Activated CD8-positive, alpha-beta memory T cell treated with anti-CD3 and anti-CD28 coated beads for 4 hours (primary cell): ENCODE measurements at places on chromosomes 16 and 17.

DNA sequence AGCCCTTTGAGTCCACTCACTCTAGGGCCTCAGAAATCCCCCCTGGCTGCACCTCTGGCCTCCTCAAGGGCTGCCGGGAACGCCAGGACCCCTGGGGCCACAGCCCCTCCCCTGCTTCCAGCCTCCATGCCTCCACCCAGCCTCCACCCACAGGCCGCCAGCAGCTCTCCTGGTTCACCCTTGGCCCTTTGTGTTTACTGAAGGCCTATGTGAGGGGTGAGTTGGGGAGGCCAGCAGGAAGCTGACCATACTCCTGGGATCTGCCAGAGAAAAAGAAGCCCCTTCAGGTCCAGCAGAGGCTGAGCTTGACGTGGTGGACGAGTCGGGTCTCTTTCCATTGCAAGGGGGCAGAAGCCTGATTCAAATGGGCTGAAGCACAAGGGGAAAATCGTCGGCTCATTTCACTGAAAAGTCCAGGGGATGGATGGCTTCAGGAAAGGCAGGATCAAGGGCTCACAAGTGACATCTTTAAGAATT, 18.3 kb upstream of the ATP2A3 start:
- no peak for DNase-seq

DNA sequence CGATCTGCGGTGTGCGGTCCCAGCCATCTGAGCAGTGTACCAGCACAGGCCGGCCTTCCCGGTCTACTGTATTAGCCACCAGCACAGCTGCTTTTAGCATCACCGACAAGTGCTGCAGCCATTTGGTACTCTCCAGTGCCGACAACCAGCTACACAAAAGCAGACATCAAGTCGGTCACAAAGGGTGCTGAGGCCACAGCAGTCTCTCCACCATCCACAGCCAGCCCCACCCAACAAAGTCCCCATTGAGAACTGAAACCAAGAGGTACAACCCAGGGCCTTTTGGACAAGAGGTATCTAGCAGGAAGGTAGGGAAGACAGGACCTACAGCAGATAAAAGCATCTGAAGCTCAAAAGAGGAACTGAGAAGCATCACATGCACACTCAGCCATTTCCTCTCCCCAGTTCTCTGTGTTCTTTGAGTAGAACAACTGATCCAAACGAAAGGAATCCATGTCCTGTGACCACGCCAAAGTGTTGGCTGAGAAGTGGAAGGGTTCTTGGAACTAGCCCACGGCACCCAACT, 9.5 kb downstream of the MTMR4 start:
- no peak for DNase-seq

DNA sequence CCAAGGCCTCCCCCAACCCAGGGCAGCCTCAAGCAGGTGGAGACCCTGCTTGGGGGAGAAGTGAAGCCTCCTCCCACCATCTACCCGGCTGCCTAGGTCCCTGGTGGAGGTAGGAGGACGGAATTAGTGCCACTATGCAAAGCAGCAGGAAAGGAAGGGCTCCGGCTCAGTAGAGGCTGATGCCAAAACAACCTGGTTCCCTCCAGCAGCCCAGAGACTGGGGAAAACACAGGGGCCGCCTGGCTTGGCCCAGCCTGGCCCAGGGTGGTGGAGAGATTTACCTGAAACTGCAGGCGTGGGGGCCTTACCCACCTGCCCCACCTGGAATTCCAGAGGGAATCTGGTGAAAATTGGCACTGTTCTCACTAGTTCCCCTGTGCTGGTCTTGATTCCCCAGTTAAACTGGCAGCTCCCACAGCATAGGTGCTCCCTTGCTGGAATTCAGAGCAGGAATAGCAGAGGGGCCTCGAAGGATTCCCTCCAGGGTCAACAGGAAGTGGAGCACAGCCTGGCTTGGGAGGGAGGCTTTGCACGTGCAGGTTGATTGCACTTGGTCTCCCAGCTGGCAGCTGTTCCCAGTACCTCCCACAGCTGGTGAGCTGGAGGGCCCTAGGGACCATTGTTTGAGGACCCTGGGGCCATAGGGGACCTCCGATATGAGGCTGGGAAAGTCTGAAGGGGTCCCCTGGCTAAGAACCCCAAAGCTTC, 4.5 kb downstream of the CD79B start:
- no peak for DNase-seq

GRCh38 chr17:45646288-45646988, 137.7 kb upstream of the CRHR1 start:
- DNase-seq: no peak

DNA sequence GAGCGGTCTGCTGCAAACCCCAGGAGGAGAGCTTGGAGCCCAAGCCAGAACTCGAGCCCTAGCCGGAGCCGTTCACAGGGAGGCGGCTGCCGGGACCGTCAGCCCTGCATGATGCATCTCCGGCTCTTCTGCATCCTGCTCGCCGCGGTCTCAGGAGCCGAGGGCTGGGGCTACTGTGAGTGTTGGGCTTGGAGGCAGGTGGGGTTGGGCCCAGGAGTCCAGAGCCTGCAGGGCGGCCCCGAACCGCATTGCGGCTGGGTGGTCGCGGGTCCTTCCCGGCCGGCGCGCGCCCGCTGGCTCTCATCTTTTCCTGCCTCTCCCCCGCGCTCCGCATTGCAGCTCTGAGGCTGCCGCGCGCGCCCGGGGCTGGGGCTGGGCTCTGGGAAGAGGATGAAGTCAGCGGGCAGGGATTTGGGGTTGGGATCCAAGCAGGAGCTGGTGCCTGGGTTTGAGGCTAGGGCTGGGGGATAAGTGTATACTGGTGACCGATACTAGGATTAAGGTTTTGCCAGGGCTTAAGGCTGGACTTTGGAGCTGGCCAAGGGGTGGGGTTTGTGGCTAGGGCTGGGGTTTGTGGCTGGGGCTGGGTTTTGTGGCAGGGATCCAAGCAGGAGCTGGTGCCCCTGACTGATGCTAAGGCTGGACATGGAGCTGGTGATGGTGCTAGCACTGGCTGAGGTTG, 532 bp downstream of the CNTNAP1 start:
- DNase-seq: no peak

DNA sequence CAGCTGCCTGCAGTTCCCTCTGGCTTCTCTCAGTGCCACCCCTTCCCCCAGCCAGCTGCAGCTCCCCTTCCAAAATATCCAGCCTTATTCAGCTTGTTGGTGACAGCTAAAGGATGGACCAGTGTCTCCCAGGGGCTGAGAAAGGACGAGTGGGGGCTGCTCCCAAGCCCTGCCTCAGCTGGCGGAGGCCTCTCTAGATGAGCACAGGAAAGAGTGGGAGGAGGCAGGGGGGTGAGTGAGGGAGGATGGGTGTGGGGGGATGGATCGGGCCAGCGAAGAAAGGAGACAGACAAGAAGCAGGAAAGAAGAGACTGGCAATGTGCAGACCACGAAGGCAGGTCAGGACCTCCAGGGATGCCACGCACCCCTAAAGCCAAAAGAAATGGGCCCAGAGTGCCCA, 17.5 kb downstream of the PIPOX start:
- DNase-seq: no peak

- no peak for DNase-seq
These were observed 769 bp downstream of the TMEM88 start for GRCh38 chr17:7855660-7856010.

- DNase-seq: no peak
These were observed 29.9 kb downstream of the ABCC12 start for GRCh38 chr16:48125888-48126287.

DNA sequence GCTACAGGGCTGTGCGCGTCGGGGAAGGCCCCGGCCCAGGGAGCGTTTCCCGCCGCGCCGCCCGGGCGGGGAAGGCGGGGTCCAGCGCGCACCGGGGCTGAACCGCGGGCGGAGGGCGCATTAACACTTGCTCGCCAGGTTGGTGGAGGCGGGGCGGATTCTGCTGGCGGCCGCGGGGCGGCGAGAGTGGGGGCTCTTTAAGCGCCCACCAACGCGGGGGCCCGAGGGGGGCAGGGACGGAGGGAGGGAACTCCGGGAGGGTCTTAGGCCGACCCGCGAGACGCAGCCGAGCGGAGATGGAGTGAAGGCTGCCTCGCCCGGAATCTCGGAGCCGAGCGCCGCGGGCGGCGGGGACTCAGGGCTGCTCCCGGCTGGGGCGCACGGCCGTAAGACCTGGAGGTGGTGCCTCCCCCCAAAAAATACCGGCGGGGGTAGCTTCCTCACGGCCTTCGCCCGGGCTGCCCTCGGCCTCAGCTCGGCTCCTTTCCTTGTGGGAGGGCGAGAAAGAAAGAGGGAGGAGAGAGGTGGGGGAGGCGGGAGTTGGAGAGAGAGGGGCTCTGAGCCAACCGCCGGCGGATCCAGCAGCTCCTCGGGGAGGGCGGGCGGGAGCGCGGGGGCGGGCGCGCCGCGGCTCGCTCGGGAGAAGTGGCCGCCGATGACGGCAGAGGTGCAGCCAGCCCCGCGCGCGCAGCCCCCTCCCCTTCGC, 415 bp upstream of the FOXF1 start:
- no peak for DNase-seq

DNA sequence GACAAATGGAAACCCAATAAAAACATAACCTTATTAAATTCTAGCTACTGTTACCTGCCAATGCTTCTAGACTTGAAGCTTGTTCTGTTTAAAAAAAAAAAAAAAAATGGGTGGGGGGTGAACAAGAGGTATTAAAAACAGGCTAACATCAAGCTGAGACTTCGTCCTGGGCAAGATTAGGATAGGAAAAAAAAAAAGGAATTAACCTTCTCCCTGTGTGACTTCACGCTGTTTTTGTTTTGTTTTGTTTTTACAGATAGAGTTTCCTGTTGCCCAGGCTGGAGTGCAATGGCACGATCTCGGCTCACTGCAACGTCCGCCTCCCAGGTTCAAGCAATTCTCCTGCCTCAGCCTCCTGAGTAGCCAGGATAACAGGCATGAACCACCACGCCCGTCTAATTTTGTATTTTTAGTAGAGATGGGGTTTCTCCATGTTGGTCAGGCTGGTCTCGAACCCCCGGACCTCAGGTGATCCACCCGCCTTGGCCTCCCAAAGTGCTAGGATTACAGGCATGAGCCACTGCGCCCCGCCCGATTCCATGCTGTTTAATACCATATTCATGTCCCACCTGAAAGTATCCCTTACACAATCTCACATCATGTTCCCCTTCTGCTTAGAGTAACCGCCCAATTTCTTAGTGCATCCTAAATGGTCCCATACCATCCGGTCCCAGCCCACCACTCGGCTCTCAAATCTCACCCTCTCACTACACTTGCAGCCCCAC, 2.2 kb downstream of the USP31 start:
- DNase-seq: no peak

- DNase-seq: no peak
These were observed 24.1 kb upstream of the CDYL2 start for GRCh38 chr16:80828495-80828894.

GRCh38 chr16:11224894-11225676, 30.9 kb downstream of the SOCS1 start:
- peak; percentile 77 for DNase-seq
